Fibroblast of skin of right quadriceps (primary cell): ENCODE measurements at places on chromosomes 1 and 21.

GRCh38 chr1:185559151-185559550 is 175.0 kb upstream of the HMCN1 start:
- peak; percentile 22 for DNase-seq

DNA sequence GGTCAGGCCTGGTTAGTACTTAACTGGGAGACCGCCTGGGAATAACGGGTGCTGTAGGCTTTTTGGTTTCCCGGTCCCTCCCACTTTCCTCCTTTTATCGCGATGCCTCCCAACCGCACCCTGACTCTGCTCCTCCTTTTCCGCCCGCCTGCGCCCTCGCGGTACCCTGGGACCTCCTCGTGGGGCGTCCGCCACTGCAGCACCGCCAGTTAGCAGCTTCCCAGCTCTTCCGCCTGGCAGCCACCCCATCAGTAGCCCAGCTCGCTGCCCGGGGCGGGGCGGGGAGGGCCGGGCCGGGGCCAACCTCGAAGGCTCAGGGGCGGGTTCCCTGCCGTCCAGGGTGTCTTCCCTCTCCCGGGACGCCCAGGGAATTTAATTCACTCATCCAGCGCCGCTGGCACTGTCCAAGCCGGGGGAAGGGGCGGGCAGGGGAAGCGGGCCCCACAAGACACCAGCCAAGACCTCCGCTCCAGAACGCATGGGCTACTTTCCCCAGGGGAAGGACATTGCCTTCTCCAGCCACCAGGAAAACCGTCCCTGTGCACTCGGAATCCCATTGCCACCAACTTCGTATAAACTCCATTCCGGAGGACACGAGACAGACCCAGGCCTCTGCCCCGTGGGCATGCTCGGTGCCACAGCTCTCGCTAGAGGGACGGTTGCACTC is 2.0 kb upstream of the ZNF678 start:
- DNase-seq = no peak

GRCh38 chr21:31673321-31673912 is 13.9 kb downstream of the SOD1 start:
- DNase-seq = no peak

GRCh38 chr1:1221887-1222574 is 8.1 kb upstream of the TNFRSF4 start:
- no peak for DNase-seq

- no peak for DNase-seq
Observed at GRCh38 chr1:233491953-233492620, 121.8 kb upstream of the KCNK1 start.

GRCh38 chr1:78170859-78171258 is 125.1 kb downstream of the GIPC2 start:
- DNase-seq = no peak
